ENCODE measurements at places on chromosomes 12 and 14.

DNA sequence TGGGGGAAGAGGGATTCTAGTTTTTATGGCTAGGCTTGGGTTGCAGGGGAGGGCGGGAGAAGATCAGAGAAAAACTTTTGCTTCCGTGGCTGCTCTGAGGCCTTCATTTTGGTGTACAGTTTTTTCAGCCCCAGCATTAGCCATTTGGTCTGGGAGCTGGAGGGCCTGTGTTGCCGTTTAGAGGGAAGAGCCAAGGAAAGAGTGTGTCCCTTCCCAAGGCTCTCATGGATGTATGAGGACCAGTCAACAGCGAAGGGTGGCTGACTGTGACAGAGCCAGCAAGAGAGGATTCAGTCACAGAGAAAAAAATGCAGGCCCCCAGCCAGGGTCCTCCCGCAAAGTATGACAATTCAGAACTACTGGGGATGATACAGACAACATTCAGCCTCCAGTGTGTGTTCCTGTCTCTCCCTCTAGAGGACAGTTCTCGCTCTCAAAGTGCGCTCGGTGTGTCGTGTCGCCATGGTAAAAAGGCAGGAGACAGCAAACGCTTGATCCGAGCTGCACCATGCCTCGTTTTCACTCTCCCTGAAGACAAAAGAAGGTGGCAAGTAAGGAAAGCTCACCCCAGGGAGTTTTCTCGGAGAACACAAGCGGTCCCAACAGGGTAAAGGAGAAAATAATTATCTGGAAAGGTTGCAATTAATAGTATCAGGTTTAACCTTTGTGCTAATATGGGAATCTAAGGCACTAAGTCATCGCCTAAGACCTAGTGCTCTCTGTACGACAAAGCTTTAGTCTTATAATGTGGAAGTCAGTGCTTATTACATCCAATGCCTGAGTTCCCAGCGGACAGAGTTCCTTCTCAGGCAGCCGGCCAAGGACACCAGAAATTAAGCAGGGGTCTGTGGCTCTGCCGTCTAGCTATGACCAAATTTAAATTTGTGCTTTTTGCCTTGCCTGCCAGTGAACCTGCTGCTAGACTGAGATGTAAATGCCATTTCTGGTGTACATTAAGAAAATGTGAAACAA is 157.3 kb upstream of the PLXNC1 start:
- no peak for DNase-seq

- DNase-seq, result peak; percentile 76
Measured at GRCh38 chr12:26845057-26845666, 12.2 kb upstream of the ITPR2 start.

DNA sequence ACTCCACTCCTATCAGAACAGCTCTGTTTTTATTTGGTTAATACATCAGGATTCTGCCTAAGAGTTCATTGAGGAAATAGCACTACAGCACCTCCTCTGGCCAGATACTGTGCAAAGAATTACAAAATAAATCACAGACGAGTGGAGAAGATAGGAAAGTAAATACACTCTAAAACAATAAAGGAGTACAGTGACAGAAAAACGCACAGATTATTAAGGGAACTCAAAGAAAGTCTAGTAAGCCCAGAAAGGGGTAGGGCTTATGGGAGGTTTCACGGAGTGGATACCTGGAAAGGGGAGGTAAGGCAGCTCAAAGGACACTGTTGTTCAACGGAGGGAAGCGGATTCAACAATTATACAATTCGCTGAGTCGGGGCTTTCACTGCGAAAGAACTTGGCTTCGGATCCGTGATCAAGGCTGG is 5.5 kb downstream of the OR10AD1 start:
- peak; percentile 71 for DNase-seq

DNA sequence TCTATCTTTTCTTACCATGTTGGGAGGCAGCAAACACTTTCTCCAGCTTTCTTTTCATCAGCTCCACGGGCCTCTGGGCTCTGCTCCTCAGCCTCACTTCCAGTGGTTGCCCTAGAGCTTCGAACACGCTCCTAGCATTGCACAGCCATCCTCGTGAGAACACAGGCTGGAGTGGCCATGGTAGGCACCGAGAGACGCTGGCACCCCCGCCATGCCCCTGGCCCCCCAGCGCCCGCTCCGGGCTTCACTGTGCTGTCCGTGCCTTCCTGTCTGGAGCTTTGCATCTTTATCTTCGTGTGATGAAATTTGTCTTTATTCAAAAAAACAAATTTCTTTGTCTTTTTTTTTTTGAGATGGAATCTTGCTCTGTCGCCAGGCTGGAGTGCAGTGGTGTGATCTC is 352.2 kb downstream of the TMEM121 start:
- no peak for DNase-seq

GRCh38 chr12:38157274-38157932 is 159.2 kb upstream of the ALG10B start:
- DNase-seq, result no peak

DNA sequence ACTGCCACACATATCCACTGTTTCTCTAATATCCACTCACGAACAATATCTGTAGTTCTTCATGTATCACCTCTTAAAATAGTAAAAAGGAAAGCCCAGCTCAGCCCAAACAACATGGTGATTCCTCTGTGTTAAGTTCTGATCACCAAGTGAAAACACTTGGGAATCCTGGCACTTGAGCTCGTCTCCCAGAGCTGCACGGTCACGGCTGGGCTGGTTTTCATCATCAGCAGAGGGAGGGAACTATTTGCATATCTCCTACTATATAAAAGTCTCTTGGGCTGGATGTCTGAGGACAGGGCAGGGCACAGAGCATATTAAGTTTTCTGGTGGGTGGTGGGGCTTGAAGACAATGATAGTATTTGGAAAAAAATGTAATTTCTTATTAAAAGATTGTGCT is 870.6 kb downstream of the TMEM121 start:
- DNase-seq, result no peak

DNA sequence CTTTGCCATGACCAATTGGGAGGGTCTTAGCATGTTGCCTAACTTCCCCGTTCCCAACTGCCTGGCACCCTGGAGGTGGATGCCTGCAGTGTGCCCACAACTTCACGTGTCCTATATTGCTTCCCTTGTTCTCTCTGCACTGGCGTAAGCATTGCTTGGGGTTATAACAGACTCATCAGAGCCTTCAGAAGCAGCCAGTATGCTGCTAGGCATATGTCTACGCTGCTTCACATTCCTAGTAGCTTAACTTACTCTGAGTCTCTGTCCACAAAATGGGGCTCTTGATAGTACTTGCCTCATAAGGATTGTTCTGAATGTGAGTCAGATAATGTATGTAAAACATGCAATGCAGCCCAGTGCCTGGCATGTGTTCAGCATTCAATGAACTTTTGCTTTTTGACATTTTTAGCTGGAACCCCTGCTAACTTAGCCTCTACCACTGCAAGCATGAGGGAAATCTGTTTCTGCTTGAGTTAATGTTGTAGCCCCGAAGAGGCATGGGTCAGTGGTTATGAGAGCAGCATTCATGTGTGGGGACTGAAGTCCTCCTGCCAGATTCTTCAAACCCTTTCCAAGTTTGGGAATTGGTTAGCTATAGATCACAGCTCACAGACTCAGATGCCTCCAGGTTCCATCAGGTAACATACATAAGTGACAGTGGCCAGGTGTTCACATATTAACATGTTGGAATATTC is 2.8 kb downstream of the SLC5A8 start:
- DNase-seq, result no peak

DNA sequence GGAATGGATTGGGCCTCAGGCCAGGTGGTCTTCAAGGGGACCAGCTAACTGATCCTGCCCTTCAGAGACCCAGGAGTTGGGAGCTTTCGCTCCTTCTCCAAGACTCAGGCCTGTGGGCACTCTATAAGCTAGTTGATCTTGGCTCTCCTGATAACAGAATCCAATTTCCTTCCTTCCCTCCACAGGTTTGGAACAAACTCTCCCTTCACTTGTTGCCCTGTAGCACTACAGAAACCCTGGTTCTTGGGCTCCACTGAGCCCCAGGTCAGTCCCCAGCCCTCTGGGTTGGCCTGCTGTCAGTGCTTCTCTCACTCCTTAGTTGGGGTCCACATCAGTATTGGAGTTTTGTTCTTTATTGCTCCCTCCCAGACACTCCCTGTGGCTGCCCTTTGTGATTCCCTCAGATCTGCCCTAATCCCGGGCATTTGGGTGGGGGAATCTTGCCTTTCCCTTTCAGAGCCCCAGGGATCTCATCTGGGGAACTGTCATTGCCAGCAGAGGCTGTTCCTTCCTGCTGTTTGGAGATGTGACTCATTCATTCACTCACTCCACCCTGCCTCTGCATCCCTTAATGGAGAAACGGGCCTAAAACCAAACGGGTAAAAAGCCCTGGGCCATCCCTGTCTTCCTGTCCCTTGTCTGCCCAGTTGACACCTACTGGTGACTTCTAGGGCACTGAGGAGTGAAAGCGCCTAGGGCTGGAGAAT is 4.4 kb upstream of the GPD1 start:
- no peak for DNase-seq

GRCh38 chr12:40668099-40668529 is 24.1 kb upstream of the CNTN1 start:
- DNase-seq, result no peak

DNA sequence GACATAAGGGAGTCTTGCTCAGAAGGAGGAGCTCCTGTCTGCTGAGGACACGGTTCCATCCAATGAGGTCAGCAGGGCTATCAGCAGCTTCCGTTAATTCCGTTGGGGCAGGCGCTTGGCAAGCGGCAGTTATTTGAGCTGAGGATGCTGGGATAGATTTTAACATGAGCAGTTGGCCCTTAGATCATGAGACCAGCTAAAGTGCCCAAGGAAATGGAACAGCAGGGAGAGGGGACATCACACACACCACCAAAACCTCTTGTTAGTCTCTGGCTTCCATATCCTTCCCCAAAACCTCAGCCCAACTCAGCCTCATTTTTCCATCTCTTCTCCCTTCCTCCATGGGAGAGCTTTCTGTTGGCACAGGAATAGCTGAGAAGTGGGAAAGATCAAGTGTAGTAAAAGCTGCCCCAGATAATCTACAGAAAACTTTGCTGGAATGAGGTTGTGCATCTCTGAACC is 138.7 kb upstream of the PZP start:
- DNase-seq, result no peak

DNA sequence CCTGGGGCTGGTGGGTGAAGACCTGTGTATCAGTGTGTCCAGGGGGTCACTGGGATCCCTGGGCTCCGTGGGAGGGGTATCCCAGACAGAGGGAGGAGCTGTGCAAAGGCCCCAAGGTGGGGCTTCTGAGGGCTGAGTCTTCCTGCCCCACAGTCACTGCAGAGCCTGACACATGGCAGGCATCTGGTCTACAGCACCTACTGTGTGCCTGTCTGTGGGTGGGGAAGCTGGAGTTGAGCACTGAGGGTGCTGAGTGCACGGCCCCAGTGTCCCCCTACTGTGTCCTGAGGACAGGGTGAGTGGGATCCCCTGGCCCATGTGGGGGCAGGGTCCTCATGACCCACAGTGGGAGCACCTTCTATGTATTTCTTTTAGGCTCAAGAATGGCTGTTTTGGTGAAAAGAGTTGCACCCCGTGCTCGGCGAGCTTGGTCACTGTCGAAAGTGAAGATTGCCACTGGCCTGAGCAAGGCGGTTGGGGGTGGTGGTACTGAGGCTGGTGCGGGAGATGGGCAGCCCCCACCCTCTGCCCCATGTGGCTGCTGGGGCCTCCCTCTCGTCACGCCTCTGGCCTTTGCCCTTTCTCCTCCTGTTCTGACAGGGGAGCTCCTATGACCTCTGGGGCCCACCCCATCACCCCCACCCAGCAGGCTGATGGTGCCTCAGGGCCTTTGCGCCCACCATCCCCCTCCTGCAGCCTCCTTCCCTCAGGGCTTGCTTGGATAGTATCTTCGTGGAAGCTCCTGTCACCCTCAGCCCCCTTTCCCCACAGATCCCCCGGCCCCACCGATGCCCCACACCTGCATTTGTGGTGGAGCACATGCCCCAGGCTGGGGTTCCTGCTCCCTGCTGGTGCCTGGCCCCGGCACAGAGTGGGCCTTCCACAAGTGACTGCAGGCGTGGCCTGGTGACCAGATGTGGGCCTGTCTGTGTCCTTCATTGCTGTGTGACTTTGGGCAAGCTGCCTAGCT is 55.8 kb downstream of the BEGAIN start:
- no peak for DNase-seq

- no peak for DNase-seq
Measured at GRCh38 chr14:99138999-99139865, 132.8 kb downstream of the BCL11B start.

- no peak for DNase-seq
Measured at GRCh38 chr12:52876372-52876771, 27.6 kb upstream of the KRT78 start.

- no peak for DNase-seq
Measured at GRCh38 chr14:80605536-80605935, 336.0 kb downstream of the CEP128 start.

- no peak for DNase-seq
Measured at GRCh38 chr12:53289891-53290290, 5.5 kb upstream of the PFDN5 start.

DNA sequence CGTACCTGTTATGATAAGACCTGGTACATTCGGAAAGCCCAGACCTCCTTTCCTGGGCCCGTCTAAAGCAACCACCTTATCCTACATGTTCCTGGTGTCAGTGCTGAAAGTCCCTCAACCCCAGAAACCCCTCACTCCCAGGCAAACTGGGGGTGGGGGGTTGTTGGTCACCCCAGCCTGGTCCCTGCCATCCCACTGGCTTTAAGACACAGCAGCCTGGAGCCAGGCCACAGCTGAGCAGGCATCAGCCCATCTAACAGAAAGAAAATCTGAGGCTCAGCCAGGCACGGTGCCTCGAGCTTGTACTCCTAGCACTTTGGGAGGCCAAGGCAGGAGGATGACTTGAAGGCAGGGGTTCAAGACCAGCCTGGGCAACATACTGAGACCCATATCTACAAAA is 4.5 kb downstream of the SELPLG start:
- DNase-seq, result no peak

- DNase-seq, result peak; percentile 37
Measured at GRCh38 chr14:100056964-100057795, 8.0 kb upstream of the EVL start.

DNA sequence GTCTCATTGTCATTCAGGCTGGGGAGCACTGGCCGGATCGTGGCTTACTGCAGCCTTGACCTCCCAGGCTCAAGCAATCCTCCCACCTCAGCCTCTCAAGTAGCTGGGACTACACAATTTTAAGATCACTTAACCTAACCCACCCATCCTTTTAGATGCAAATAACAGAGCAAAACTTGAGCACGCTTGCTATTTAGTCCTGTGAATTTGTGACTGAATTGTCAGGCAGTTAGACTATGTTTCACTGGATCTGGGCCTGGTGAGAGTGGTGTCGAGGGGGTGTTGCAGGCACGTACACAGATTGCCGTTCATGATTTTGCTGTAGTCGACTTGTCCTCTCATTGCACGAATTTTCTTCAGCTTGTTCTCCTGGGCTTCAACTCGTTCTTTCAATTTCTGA is 38.2 kb downstream of the ZFYVE21 start:
- DNase-seq, result no peak
